SW 1271 (cell line): ENCODE measurements at places on chromosomes 4 and X.

- DNase-seq: no peak
Measured at GRCh38 chr4:145797278-145797677, 117.3 kb downstream of the C4orf51 start.

DNA sequence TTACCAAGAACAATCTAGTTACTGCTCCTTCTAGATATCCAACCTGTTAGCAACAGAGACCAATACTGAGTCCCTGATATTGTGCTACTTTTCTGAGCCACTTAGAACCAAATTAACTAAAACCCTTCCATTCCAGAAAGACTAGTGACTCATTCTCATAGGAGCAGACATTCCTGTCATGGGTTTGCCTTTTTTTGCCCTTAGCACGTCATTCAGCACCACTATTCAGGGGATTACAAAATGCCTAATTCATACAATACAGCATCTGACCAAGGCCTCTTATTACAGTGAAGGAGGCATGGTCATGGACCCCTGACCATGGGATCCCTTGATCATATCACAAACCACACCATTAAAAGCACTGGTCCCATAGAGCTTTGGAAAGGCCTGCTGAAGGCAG is 123.8 kb upstream of the CXCL13 start:
- DNase-seq: no peak

GRCh38 chr4:82320351-82320750 is 53.4 kb downstream of the HNRNPD start:
- DNase-seq: no peak

DNA sequence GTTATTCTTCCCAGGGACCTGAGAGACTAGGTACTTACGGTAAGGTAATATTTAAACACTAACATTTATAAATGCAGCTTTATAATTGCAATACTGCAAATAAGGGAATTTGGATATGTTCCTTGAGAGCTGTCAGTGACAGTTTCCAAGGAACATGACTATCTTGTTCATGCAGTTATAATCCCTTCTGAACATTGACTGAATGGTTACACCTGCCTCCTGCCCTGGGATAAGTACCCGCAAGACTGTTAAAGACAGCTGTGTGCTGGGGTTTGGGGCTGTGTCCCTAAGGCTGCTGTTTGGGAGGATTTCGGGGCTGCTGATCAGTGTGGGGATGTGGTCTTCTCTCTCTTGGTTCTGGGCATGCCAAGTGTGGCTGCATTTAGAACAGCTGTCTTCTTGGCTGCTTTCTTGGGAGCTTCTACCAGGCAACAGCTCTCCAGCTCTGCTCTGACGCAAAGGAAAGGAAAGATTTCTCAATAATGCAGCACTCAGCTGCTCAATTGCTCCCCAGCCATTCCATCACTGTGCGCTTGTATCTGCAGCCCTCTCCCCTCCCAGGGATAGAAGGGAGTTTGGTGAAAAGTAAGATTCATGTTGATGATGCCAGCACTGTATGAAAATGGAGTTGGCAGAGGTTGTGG is 298.8 kb upstream of the TAPT1 start:
- DNase-seq: no peak

GRCh38 chr4:65624651-65625050 is 45.6 kb downstream of the EPHA5 start:
- no peak for DNase-seq

GRCh38 chr4:78928835-78929234 is 10.4 kb downstream of the PAQR3 start:
- DNase-seq: no peak

- DNase-seq: no peak
Measured at GRCh38 chr4:150816491-150816890, 198.6 kb downstream of the LRBA start.

GRCh38 chr4:76950052-76950955 is 752 bp downstream of the SEPTIN11 start:
- DNase-seq: no peak

- DNase-seq: no peak
Measured at GRCh38 chr4:151150821-151151580, 51.6 kb downstream of the RPS3A start.

DNA sequence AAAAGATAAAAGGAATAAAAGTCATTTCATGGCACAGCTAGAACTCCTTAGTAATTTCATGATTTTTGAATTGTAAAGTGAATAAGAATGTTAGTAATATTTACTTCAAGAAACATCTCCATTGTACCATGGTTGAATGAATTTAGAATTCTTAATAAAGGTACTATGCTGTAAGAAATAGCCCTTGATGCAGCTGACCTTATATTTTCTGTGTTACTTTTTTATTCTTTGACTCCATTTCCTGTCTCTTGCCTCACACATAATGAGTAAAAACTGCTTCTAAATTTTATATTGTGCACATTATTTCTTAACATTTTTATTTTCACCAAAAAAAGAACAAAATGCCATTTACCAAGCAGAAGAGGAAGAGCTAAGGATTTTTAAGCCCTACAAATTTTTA is 81.9 kb upstream of the PDHA2 start:
- no peak for DNase-seq

DNA sequence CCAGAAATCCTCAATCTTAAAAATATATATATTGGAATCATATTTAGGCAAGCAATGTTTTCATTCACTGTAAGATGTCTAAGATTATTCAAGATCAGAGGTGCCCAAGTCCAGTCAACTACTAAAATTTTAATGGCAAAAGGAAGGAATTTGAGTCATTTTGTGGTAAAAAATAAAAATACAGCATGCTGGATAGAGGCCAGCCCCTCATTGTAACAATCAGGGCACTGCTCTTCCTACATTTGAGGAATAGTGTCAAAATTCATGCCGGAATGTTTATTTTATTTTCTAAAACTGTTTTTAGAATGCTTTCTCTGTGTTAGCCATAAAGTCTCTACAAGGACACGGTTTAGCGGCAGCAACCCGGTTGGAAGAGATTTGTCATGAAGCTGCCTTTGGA is 49.9 kb upstream of the SRD5A3 start:
- no peak for DNase-seq

- DNase-seq: no peak
Measured at GRCh38 chr4:137540356-137540755, 8.1 kb upstream of the PCDH18 start.

GRCh38 chr4:34790131-34790530 is 1454.2 kb downstream of the ARAP2 start:
- no peak for DNase-seq

DNA sequence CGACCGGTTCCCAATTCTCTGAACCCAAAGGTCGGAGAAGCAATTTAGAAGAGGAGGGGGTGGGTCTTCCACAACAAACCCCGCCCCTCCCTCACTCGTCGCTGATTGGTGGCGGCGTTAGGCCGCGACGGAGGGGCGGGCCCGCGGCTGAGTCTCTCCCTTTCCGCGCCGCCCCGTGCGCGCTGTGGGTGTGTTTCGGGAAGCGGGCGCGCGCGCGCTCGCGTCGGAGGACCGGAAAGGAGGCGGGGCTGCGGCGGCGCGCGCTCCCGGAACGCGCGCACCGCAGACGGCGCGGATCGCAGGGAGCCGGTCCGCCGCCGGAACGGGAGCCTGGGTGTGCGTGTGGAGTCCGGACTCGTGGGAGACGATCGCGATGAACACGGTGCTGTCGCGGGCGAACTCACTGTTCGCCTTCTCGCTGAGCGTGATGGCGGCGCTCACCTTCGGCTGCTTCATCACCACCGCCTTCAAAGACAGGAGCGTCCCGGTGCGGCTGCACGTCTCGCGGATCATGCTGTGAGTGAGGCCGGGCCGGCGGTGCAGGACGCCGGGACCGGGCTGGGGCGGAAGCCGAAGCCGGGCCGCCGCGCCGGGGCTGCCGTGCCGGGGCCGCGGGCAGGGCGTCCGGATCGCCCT is at the start of gene SPCS3:
Gene SPCS3, plus strand, starts transcription at position 263 of the 636 bp plus-strand sequence. Its CDS starts 111 bp downstream, at position 374.
- peak; percentile 67 for DNase-seq

DNA sequence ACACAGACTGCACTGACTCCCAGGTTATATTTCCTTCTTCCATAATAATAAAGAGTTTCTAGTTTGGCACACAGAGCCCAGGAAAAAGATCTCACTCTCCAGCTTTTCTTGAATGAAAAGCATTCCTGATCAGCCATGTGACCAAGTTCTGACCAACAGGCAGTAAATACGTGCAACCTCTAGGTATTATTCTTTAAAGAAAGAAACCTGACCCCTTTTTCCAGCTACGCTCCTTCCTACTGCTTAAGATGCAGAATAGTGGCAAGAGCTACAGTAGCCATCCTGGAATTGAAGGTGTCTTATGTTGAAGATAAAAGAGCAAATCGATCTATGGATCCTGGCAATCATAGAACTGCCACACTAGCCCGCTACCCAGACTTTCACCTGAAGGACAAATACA is 76.7 kb downstream of the LRBA start:
- DNase-seq: no peak

GRCh38 chr4:105965183-105965800 is 70.0 kb downstream of the NPNT start:
- DNase-seq: no peak

DNA sequence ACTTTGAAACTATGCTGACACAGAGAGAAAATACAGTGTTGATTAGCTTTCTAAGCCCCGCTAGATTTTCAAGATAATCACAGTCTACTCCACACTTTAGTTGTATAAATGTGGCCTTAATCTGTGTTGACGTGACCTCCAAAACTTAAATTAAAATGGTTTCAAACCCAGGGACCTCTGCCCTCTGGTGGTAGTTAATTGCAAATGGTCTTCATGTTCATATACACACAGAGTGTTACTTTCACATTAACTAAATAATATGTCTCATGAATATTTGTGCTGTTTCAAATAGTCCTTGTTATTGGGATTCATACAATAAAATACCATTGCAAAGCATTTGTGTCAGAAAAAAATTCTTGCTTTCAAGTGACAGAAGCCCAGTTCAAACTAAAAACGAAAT is 64.3 kb downstream of the TASL start:
- no peak for DNase-seq

DNA sequence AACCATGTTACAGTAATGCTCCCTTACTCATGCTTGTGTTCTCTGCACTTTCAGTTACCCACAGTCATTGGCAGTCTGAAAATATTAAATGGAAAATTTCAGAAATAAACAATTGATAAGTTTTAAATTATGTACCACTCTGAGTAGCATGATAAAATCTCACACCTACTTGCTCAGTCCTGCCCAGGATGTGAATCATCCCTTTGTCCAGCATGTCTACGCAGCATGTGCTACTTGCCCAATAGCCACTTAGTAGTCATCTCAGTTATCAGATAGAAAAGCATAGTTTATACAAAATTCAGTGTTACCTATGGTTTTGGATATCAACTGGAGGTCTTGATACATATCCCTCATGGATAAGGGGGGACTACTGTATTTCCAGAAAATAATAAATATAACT is 577.1 kb downstream of the GALNTL6 start:
- DNase-seq: no peak

DNA sequence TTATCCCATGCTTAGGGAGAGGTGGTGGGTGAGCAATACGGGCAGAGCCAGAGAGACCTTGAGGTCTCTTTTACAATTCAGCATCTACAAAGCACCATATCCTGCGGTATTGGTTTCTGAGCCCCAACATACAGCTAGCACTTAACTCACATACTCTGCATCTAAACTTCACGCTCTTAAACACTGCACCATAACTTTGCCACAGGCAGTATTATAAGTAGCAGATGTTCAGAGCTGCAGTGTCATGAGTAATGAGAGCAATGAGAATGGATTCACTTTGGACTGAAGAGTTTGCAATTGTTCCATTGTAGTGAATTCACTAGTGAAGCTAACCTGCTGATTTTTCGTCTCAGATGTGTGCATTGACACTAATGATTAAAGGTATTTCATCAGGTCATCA is 93.8 kb downstream of the HS3ST1 start:
- DNase-seq: no peak

DNA sequence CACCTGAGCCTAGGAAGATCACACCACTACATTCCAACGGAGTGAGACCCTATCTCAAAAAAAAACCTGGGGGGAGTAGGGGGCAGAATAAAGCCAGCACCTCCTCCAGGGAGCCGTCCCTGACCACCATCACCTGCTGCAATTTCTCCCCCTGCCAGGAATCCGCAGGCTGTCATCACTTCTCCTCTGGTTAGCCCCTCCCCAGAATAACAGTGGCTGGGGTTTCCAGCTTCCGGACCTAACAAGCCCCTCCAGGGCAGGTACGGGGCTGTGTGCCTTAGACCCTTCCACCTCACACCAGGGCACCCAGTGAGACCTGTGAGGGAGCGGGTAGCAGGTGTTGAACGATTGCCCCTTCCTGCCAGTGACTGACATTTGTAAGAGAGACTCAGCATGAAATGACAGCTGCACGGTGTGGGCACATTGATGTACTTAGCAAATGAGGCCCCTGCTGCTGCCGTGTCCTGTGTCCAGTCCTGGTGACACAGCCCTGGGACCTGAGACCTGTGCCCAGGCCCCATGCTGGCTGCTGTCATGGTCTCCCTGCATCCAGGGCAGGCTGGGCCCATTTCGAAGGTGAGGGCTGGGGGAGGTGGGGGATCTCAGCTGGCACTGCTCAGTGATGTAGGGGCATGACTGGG is 6.7 kb upstream of the WFS1 start:
- no peak for DNase-seq

DNA sequence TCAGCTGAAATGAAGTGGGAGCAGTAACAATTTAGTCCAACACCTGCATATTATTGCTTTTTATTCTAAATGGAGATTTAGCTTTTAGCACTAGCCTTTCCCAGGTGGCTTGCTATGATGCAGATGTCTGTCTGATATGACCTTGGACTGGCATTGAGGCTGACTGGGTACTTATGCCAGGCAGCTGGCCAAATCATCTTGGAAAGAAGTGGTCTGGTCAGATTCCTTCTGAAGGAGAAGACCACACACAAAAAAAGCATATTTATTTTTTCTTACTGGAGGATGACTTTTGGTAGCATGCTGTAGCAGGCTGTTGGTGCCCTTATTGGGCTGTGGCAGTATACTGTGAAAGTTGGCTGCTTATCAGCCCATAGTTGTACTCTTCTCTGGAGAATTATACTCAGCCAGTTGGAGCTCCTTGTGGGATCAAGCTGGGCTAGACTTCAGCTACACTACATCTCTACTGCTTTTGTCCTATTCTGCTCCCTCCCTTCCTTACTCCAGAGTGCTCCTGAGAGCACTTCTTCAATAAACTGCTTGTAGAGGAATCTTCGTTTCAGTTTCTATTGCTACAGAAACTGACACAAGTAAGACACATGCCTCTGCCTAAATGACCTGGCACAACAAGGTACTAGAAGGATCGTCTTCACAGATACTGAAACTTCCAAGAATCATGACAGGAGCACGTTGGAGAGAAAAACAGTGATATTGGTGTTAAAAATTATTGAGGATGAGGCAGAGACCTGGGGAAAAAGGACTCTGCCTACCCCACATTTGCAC is 196.8 kb upstream of the RPS6KA3 start:
- no peak for DNase-seq

- no peak for DNase-seq
Measured at GRCh38 chr4:88108747-88109122, 49.7 kb downstream of the ABCG2 start.

- DNase-seq: no peak
Measured at GRCh38 chr4:120765260-120765680, 157.3 kb downstream of the PRDM5 start.

- DNase-seq: no peak
Measured at GRCh38 chr4:174213731-174214100, 69.8 kb downstream of the FBXO8 start.
